Activated CD4-positive, alpha-beta T cell treated with anti-CD3 and anti-CD28 coated beads for 24 hours (primary cell): ENCODE measurements at places on chromosomes 2 and 18.

DNA sequence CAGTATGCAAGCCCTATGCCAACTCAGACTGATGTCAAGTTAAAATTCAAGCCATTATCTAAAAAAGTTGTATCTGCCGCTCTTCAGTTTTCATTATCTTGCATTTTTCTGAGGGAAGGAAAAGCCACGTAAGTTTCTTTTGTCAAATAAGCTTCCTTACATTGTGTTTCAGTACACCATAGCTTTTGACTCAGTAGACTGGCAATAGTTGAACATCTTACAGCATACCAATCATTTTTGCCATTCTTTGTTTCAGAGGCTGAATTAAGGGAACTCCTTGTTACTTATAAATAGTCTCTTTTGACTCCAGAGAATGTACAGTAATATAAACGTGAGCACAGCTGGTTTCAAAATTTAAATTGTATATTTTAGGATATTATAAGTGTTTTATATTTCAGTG lies 120.6 kb downstream of the EHBP1 start:
- DNase-seq, result no peak

- no peak for DNase-seq
Observed at GRCh38 chr2:177872286-177872685, 200.3 kb downstream of the PDE11A start.

- DNase-seq, result no peak
Observed at GRCh38 chr2:11997142-11997541, 250.7 kb downstream of the LPIN1 start.

DNA sequence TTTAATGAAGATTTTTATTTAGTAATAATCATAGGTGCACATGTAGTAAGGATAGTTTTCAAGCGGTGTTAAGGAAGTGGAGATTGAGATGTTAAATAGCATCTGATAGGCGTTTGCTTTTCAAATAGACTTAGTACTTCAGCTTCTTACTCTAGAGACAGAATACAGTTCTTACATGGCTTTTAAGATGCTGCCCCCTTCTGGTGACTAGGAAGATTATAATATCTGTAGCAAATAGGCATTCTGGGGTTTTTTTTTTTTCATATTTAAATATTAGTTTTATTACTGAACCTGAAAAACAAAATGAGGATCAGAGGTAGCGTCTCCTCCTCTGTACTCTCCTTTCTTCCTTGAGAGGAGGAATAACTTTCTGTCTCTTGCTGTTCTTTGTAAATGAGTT lies 100.2 kb downstream of the AGAP1 start:
- no peak for DNase-seq

- no peak for DNase-seq
Observed at GRCh38 chr2:179682756-179683155, 178.7 kb downstream of the ZNF385B start.

DNA sequence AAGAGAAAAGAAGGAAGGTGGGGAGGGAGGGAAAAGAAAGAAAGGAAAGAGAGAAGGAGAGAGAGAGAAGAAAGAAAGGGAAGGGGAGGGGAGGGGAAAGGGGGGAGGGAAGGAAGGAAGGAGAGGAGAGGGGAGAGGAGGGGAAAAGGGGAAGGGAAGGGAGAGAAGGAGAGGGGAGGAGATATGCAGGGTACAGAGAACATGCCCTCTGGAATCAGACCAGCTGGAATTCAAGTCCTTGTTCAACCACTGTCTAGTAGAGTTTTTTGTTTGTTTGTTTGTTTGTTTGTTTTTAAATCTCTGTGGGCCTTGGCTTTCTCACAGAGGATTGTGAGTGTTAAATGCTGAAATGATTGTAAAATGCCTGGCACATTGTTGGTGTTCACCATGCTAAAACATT lies 77.7 kb upstream of the FOSL2 start:
- DNase-seq, result no peak

GRCh38 chr2:58261209-58261608 lies 20.1 kb upstream of the FANCL start:
- DNase-seq, result no peak

DNA sequence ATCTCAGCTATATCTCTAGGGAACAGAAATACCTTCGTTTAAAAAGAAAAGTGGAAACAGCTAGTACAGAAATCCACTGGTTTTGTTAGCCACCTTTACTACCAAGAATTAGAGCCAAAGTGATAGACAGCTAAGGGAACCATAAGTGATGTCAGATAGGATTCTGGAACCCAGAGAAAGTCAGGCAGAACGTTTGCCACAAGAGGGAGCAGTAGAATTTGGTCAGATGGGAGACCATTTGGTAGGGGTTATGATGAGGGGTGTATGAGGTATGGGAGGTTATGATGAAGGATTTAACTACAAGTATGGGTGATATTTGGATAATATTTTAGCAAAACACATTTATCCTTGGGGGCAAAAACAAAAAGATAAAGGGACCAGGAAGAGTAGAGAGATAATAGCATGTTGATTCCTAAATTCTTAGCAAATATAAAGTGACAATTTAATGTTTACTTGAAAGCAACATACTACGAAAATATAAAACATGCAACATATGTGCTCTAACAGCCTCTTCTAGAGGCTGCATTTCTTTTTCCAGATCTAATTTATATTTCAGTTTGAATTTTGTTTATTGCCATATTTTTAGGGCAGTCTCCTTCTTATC lies 3.3 kb downstream of the SLC8A1 start:
- DNase-seq, result no peak

DNA sequence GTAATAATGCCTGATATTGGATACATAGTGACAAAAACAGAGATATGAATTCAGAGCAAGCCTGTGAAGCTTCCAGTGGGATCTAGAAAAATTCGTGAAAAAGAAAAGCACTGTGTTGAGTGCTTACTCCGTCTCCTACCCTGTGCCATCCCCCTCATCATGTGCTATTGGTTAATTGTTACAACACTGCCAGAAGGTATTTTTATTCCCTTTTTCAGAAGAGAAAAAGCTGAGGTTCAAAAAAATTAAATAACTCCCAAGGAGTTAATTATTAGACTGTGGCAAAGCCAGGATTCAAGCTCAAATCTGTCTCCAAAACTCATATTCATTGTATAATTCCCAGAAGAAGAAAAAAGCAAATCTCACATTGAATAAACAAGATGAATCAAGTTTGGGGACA lies 735.5 kb upstream of the ACVR2A start:
- DNase-seq, result no peak

DNA sequence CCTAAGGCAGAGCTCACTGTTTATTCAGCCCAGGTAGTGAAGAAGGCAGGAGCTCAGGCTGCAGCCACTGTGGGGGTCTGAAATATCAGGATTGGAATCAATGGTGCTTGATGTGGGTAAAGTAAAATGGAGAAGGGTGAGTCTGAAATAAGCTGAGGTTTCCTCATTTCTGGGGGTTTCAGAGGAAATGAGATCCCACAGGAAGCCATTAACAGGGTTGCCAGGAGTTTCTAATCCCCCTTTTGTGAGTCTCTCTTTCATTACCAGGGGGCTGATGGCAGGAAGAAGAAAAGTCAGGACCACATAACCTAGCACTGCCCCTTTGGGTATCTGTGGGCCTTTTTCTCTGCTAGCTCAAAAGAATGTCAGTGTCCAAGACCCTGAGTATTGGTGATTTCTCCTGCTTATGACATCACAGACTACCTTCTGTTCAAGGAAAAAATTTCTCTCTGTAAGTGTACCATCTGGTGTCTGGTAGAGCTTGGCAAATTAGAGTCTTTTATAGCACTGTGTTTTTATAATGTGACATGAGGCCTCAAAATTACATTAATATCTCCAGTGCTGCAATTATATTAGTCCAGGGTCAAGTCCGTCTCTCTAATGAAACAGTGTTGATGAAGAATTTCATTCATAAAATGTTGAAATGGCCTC lies 56.0 kb downstream of the LBH start:
- DNase-seq, result no peak

DNA sequence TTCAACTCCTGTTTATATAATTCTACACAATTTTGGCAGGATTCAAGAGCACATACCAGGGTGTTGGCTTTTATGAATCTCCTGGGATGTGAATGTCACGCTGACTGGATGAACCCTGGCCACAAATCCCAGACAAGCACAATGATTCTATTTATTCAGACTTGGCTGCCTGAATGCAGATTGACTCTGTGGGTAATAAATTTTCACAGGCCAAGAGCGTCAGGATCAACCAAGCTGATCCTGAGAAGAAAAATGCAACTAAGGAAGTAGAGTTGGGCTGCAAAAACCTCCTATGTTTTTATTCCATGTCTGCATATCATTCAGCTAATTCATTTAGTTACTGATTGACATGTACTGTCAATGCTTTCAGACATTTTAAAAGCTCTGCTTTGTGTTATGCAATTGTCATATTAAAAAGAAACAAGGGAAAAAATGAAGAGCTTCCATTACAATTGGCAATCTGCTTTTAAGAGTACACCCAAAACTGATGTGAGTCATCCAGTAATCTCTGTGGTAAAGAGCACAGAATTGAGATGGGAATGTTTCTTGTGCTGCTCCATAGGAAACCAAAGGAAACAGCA lies 173.0 kb upstream of the REV1 start:
- no peak for DNase-seq

- no peak for DNase-seq
Observed at GRCh38 chr2:96261328-96262003, 4.3 kb downstream of the TMEM127 start.

GRCh38 chr2:30759481-30759880 lies 47.8 kb downstream of the CAPN13 start:
- DNase-seq, result no peak

- no peak for DNase-seq
Observed at GRCh38 chr2:23673830-23674679, 252.9 kb downstream of the ATAD2B start.

- no peak for DNase-seq
Observed at GRCh38 chr2:20584399-20585358, 66.2 kb downstream of the HS1BP3 start.

GRCh38 chr18:39454866-39455265 lies 1889.3 kb upstream of the CELF4 start:
- no peak for DNase-seq

- no peak for DNase-seq
Observed at GRCh38 chr2:128644718-128645256, 326.1 kb upstream of the HS6ST1 start.

DNA sequence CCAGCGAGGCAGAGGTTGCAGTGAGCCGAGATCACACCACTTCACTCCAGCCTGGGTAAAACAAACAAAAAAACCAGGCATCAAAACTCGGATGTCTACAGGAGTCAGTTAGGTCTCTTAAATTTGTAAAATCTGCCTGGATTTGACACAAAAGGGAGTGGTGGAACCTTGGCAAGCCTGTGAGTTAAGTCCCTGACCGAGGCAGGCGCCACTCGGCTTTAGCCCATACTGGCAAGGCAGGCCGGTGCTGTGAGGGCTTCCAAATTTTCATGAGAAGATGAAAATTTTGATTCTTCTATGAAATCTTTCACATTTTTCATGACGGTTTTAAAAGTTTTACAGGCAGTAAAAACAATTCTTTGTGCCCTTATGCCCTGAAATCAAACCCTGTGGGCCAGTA lies 165.8 kb downstream of the FMNL2 start:
- no peak for DNase-seq

DNA sequence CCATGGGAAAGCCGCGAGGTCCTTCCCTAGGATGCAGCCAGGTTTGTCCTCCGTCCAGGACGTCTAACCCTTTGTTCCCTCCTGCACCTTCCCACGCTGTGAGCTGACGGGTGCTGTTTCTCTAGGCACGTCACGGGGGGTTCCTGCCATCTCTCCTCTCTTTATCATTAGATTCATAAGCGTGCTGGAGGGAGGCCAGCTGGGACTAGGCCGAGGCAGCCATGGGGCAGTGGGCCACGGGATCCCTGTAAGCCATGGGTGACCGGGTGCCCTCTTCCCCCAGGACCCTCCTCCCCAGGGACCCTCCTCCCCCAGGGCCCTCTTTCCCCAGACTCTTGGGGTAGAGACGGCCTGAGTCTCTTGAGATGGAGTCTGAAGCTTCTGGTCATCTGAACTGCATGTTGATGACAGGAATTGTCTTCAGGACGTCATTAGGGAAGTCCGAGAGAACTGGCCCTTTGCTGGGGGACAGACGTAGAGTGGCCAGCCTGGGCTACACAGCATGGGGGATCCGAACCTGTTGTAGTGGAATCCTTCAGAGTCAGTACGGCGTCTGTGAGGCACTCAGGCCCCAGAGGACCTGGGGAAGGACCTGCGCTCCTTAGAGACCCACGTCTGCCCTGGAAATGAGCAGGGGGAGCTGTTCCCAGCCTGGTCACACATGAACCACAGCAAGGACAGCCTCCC lies 108.1 kb downstream of the TPO start:
- DNase-seq, result no peak

DNA sequence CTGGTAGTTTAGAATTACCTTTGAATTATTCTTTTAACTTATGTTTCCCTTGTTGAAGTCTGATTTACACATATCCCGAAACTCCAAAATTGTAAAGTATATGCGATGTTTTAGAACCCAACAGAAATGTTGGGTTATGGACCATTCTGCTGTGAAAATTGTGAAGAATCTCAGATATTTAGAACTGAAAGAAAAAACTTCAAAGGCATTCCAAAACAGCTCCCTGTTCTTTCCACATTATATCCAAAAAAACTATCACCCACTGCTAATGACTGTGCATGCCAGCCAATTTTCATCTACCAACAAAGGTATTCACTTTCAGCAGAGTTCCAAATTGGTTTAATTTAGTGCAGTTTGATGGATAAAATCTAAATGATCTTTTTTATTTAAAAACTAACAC lies 21.5 kb upstream of the PDE1A start:
- no peak for DNase-seq

- no peak for DNase-seq
Observed at GRCh38 chr2:118548880-118549488, 298.5 kb downstream of the EN1 start.

- DNase-seq, result no peak
Observed at GRCh38 chr18:49251451-49251850, 209.0 kb downstream of the DYM start.

- DNase-seq, result no peak
Observed at GRCh38 chr2:130346741-130347066, 4.0 kb downstream of the IMP4 start.

- no peak for DNase-seq
Observed at GRCh38 chr2:126832014-126832413, 66.7 kb upstream of the TEX51 start.

DNA sequence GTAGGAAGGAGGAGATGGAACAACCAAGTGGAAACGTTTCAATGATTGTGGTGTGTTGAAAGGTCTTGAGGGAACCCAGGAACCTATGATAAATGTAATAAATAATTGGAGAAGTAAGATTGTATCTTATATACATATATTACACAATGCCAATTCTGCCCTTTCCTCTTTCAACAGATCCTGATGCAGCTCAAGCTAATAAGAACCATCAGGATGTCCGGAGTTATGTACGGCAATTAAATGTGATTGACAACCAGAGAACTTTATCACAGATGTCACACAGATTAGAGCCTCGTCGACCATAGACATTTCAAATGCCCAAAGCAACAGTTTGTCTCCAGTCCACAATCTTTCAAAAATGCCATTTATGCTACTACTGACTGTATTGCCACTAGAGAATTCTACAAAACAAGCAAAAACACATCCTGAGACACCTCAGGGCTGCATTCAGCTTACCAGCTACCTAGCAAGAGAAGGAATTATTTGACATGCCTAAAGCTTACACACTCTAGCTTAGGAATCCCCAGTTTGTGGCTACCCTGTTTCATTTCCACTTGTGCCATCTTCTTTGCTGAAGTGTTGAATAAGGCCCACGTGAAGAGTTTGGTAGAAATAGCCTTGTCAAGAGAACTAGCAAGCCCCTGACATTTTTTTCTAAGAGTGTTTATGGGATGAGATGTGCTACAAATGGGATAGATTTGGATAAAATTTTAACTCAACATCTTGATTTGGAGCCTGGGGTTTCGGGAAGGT lies 24.0 kb upstream of the MAP3K20 start:
- DNase-seq, result no peak

GRCh38 chr2:40463112-40463511 lies 11.2 kb upstream of the SLC8A1 start:
- no peak for DNase-seq
